ENCODE measurements at places on chromosomes 13 and 19.

DNA sequence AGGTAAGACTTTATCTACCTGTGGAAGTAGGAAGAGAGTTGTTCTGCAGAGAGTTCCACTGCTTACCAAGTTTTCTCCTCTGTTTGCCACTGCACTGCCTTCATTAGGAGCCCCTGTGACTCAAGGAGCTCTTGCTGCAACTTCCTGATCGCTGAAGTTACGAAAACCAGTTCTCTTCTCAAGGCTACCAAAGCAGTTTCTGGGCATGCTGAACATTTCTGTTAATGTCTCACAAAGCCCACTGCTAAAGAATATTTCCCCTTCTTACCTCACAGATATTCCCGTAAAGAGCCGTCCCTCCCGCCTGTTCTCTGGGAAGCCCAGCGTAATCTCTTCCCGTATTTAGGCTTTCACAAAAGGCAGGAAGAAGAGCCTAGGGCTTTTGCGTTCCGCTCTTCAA is 82.6 kb upstream of the OXGR1 start:
- no peak for DNase-seq

GRCh38 chr19:42253245-42254088 is 1.5 kb downstream of the ERF start:
- DNase-seq = peak; percentile 50

DNA sequence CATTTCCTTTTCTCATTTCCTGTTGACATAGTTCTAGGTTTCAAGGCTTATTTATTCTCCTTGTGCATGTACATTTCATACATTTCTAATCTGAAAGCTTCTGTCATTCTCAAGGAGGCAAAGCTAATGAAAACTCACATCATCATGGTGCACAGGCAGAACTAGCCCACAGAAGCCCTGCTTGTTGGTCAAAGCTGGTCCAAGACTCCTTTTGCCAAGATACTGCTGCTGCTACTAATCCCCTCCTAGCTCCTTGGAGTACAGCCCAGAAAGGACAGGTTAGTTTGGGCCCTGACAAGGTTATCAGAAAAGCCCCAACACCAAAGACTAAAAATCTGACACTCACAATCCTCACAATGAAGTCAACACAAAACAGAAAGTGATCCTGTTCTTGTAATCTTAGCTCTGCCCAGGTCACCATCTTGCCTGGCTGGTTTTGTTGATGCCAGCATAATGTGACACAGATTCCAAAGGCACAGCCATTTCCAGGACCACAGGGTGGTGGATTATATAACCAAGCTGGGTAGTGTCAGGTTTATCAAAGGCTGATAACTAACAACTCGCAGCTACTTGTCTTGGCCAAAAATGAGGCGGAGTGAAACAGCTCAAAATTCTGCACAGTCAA is 417.4 kb downstream of the NDFIP2 start:
- no peak for DNase-seq

DNA sequence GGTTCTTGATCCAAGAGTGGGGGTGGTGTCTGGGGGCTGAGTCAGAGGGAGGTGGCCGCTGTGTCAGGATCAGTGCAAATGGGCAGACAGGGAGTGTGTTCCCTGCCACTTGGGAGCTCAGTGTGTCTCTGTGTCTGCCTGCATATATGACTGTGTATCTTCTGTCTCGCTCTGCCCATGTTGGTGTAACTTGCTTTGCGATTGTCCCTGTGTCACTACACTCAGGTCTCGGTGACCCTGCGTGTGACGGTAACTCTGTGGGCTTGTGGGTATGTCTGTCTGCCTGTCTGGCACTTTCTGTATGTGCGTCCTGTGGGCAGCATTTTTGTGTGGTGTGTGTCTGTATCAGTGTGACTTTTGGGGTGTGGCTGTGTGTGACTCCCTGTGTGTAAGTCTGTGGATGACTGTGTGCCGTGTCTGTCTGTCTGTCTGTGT is 8.2 kb upstream of the ERFL start:
- DNase-seq = no peak

GRCh38 chr13:72864142-72865011 is 82.4 kb downstream of the PIBF1 start:
- no peak for DNase-seq

DNA sequence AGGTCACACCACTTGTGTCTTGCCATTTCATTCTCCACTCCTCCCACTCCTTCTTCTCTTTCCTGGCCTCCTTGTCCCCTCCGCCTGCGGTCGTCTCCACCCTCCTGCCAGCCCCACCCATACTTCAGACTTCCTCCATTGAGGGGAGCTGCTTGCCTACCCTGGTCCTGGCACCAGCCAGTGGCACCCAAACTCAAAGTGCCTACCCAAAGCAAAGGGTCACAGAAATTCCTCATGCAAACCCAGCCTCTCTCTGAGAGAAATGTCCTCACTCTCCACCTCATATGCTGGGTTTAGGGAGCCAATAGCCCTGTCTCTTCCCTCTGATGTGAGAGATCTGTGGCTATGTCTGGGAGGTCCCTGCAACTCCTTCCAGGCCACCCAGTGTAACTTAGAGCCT is 109.6 kb downstream of the TEX26 start:
- DNase-seq = no peak

- DNase-seq = no peak
Observed at GRCh38 chr13:74476365-74476764, 342.2 kb upstream of the KLF12 start.

DNA sequence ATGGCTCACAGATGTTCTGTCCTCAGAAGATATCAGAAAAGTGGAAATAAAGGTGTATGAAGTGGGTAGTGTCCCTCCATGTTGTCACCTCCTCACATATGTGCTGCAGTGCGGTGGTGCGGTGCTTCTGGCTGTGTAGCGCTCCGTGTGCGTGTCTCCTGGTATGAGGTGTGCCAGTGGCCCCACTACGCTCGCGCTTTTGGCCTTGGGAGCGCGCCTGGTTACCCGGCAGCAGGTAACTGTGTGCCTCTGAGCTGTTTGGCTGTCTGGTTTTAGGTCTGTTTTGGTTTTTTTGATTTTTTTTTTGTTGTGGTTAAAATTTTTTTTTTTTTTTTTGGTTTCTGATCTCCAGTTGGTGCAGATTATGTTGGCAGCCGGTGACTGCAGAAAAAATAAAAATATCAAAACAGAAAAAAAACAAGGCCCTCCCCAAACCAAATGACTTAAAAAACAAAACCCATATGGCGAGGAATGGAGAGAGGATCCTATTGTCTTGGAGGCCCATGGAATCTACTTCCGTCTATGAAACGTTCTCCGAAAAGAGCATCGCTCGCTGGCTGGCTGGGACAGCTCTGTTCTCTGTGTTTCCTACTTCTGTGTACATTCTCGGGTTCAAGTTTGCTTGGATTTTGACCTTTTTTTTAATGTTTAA is 7.9 kb downstream of the HNRNPL start:
- no peak for DNase-seq

GRCh38 chr19:48398375-48399235 is 5.1 kb downstream of the GRIN2D start:
- peak; percentile 72 for DNase-seq

DNA sequence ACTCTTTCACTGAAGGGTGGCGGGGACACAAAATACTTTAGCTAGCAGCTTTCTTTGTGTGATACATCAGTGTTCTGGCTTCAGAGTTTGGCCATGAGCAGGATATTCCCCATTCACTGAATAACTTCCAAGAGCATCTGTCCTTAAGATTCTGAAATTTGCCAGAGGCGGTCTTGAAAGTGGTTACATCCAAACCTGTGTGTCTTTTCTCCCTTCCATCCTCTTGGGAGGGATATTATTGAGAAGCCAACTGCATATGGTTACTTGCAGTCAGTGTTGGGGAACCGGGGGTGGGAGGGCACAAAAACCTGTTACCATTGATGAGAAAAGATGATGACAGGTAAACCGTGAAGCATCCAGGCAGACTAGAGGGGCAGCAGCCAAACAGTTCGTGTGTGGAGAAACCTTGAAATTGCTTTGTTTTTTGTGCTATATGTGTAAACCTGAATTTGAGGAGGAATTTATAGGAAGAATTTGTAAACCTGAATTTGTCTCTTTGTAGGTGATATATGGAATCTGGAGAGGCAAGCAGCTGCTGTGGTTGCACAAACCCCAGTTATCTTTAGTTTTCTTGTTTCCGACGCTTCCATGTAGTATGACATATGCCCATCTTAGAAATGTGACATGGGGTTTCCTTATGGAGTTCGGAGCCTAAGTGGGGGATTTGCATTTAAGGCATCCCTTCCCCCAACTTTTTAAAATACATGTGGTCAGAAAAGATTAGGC is 104.8 kb downstream of the WDFY2 start:
- DNase-seq = no peak

DNA sequence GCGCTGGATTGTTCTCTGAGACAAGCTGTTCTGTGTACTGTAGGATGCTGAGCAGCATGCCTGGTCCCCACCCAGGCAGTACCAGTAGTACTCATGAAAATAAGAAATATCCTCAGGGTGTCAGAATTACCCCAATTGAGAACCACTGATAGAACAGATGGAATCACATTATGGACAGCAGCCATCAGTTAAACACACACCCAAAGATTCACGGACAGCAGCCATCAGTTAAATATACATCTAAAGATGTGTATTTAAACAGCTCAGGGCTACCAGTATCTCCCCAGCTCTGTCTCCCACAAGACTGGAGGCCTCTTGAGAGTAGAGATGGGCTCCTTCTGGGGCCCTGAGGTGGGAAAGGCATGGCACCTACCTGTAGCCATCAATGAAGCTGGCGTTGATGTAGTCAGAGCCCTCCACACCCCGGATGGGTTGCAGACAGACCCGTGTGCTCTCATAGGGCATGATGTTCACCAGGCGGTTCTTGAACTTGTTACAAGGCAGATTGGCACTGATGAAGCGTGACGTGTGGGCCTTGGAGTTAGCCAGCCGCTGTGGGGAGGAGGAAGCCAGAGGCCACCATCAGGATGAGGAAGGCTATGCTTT is 129.3 kb downstream of the PTPRS start:
- DNase-seq = no peak

DNA sequence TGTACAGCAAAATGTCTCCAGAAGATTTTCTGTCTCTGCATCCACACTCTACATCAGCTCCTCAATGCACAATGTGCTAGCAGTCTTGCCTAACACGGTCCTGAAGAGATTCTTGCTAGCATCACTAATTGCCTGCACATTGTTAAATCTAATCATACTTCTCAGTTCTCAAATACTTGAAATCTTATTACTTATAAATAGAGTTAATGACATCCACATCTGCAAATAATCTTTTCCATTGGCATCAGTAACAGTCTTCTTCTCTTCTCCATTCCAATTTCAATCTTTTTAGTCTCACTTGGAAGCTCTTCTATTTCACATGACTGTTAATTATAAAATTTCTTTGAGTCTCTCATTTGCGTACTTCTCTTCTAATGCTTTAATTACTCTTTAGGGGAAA is 630.5 kb upstream of the SLITRK6 start:
- DNase-seq = no peak

- DNase-seq = peak; percentile 45
Observed at GRCh38 chr19:45508417-45508860, 1.2 kb downstream of the VASP start.

DNA sequence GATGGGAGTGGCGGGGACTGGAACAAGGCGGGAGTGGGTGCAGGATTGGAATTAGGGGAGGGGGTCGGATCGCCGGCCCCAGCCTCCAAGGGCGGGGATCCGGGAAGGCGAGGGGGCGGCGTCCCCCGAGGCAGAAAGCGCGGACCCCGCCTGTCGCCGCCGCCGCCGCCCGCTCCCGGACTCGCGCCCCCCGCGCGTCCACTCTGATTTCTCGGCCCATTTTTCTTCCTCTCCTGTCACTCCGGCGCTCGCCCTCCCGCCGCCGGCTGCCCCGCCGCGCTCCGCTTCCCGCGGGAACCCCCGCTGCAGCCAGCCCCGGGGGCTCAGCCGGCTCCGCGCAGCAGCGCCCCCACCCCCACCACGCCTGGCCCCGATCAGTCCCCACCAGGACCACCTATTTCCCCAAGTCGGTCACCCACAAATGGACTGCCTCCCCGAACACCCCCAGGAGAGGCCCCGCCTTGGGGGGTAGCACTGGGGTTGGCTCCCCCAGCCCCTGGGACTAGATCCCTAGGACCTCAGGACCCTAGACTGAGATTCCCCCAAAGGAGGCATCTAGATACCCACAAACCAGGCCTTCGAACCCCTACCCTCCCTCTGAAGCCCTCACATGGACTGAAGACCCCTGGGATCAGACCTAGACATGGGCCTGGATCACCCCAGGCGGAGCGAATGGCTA is 12.6 kb upstream of the ERFL start:
- DNase-seq = no peak

DNA sequence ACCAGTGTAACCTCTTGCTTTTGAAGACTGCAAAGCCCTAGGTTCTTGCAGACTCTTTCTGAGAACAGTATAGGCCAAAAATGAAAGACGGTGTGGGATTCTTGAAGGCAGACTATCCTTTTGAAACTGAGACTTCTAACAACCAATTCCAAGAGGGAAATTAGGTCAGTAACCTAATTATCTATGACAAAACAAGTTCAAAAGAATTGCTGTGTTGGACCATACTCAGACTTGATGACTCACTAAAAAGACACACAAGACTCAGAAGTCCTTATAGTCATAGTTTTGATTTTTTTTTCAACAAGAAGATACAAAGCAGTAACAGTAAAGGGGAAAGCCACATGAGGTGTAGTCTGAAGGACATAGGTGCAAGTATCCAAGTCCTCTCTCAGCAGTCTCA is 624.0 kb upstream of the GPC6 start:
- no peak for DNase-seq

DNA sequence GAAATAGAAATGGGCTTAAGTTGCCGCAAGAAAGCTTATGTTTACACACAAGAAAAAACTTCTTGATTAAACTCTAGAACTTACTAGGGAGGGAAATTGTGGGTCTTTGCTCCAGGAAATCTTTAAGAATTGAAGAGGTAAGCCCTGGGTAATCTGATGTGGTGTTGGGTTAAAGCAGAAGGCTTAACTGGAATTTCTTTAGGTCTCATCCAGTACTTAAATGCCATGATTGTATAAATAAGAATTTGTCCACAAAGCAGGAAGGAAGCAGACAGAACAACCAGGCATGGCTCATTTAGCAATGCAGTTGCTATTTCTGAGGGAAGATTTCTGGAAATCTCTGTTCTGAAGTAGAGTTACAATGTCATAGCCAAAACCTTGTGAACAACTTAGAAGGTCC is 360.4 kb downstream of the KLF5 start:
- DNase-seq = no peak

- DNase-seq = peak; percentile 56
Observed at GRCh38 chr19:2503521-2504109, 27.7 kb downstream of the GADD45B start.

GRCh38 chr13:98482476-98483444 is 94.1 kb downstream of the STK24 start:
- no peak for DNase-seq

- DNase-seq = no peak
Observed at GRCh38 chr13:40141859-40142555, 486.5 kb downstream of the COG6 start.

DNA sequence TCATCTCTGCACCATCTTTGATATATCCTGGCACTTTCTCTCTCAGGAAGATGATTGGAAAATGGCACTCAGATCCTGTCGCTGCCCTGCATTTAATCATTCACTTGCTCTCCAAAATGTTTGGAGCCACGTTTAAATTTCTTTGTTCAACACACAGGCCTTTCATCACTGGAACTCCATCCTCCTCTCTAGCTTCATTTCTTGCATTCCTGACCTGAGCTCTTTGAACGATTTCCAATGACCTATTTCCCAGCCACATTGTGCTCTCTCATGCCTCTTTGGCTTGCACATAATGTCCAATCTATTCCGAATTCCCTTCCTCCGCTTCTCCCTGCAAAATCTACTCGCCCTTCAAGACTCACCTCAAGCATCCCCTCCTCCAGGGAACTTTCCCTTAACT is 287.4 kb upstream of the NBEA start:
- no peak for DNase-seq

- DNase-seq = no peak
Observed at GRCh38 chr13:25042151-25042865, 53.6 kb upstream of the PABPC3 start.
